ENCODE measurements at places on chromosomes 6 and 20. TPM values are rescaled to one million over a fixed set of nuclear protein-coding genes. Genes with fewer than 3 reads are reported as not detected.
A peak's percentile ranks its signal among the peaks of the same experiment; 100 is the strongest.

TP53TG5 gene
- total RNA-seq, result not detected

TSBP1 gene
- total RNA-seq, result not detected

ALDH5A1 gene
- 3.5 TPM for total RNA-seq

DNA sequence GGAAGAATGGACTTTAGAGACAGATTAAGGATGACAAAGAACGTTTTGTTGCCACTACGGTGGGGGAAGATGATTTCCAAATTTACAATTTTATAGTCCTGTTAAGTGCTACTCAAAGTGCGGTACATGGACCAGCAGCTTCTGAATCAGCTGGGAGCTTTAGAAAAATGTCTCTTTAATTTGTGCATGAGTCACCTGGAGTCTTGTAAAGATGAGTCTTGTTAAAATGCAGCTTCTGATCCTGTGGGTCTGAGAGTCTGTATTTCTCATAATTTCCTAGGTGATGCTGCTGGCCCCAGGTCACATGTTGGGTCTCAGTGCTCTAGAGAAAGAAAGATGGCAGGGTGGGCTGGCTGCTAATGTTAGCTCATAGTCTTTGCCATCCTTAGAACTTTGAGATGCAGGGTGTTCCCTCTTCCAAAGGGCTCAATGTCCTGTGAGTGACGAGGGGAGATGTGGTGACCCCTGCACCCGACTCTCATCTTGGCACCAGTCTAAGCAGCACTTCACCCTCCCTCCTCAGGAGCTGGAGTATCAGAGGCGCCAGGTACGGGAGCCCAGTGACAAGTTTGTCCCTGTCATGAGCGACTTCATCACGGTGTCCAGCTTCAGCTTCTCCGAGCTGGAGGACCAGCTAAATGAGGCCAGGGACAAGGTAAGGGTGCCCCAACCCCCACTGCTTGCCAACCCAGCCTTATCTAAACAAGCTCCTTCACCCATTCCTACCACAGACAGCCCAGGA is 34.5 kb downstream of the MOCS1 start:
- no peak for DNase-seq

DNA sequence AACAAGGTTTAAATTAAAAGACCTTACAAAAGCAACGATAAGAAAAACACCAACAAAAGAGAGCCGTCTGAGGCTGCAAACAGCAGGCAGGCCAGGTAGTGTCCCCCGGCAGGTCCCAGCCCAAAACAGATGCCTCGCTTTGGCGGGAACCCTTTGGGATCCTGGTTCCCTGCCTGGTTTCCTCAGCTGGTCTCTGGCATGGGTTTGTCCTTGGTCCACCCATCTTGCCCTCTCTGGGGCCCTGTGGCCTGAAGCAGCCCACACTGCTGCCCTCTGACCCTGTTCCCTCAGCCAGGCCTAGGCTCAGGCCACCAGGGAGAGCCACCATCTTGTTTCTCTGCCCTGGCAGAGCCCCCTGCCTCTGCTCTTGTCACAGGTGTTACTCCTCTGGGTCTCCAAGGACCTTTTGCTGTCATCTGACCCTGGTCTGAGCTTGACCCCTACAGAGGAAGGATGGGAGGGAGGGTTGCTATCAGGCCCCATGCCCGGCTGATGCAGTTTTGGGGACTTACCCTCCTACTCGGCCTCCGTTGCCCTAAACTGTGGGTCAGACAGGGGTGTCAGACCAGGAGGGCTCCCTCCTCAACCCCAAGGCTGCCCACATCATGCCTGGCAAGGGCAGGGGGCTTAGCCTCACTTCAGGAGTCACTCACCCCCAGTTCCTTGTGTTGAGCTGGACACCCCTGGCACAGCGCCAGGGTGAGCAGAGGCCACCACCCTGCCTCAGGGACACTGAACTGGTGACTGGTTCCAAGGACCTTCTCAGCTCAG is 30.6 kb upstream of the GRM4 start:
- DNase-seq, result peak; percentile 40

GRCh38 chr6:1621070-1621701 is 11.5 kb downstream of the FOXC1 start:
- no peak for DNase-seq

FILIP1 gene
- total RNA-seq, result 4.1 TPM

DNAH8 gene
- total RNA-seq, result not detected

SLC22A1 gene
- total RNA-seq, result not detected

FAM162B gene
- total RNA-seq, result not detected

ECT2L gene
- not detected for total RNA-seq

DNA sequence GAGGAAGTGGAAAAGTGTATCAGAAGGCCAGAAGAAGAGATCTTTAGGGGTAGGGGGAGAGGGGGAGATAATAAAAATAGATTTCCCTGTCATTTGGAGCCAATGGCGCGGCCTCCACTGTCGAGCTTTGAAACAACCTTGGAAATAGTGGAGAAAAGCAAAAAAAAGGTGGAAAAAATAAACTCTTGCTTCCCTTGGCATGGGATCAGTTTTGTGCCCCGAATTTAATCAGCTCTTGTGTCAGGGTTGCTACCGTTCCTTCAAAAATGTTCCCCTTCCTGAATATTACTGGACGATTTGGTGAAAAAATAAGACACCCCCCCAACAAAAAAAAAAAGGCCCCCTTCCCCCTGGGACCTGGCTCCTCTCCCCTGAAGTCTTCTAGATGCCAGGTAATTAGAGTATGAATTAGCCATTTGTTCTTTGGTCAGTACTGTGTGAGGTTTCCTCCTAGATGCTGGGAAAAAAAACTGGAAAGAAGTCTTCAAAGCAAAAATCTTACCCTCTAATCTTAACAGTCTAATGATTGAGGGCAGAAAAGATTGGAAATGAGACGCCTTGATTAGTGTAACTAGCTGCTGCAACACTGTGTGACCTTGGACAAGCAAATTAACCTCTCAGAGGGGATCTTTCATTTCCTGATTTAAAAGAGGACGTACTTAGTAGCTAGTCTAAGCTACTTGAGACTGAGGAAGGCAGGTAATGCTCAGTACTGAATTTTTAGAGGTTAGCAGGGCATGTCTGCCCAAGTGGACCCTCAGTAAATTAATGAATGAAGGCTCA is 872 bp upstream of the RBM39 start:
- no peak for DNase-seq

CLPSL2 gene
- not detected for total RNA-seq

GRCh38 chr20:14219801-14220461 is 117.5 kb downstream of the FLRT3 start:
- peak; percentile 70 for DNase-seq

ID1 gene
- 589 TPM for total RNA-seq

GGTLC1 gene
- not detected for total RNA-seq

- DNase-seq, result no peak
Measured at GRCh38 chr6:35596448-35597442, 84.0 kb upstream of the TULP1 start.

BHLHE23 gene
- total RNA-seq, result not detected

DEK gene
- total RNA-seq, result 133 TPM

- no peak for DNase-seq
Measured at GRCh38 chr6:15909290-15910070, 219.4 kb upstream of the MYLIP start.

- no peak for DNase-seq
Measured at GRCh38 chr6:498795-499231, 107.3 kb downstream of the IRF4 start.

AHCY gene
- 52.4 TPM for total RNA-seq

DNA sequence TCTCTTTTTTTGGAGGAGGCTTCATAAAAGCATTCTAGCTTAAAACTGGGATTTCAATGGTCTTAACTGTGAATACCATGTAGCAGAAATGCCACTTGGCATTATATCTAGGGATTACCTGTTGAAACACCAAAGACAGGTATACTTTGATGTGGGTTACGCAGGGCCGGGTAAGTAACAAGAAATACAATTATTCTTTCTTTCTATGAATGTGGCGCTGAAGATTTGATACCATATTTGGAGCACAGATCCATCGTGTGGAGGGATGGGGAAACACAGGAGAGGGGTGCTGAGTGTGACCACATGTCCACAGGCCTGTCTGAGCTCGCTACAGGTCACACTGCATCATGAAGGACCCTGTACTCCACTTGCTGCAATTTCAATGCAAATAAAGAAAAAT is 257.8 kb downstream of the GMPR start:
- no peak for DNase-seq

Data from Peyer's patch (tissue), 4 donors.